ENCODE measurements at places on chromosomes 7 and 10.

- DNase-seq, result no peak
Observed at GRCh38 chr7:12199363-12199762, 11.7 kb upstream of the TMEM106B start.

DNA sequence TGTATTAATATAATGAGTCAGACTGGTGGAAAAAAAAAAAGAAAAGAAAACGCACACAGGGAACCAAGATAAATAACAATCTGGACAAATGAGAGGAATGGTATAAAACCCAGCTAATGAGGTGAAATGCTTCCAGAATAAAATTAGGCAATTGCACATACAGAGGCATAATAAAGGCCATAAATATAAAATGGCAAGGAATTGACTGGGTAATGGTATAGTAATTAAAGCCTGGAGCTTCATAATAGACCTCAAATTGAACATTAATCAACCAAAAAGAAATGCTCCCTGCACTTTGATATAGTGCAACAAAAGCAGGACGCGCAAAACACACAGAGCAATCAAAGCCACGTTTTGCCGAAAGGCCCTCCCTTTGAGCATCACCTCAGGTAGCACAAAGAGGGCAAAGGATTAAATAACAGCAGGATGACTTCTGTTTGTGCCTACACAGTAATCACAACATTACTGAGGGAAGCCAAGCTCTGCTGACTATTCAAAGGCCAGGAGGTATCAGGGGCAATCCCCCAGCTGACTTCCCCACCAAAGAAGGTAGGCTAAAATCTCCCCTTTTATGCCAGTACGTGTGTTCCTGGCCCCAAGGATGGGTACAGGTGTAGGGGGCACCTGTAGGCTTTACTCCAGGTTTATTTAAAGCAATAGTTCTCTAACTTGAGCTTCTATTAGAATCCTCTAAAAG is 343.7 kb downstream of the ELMO1 start:
- DNase-seq, result no peak

DNA sequence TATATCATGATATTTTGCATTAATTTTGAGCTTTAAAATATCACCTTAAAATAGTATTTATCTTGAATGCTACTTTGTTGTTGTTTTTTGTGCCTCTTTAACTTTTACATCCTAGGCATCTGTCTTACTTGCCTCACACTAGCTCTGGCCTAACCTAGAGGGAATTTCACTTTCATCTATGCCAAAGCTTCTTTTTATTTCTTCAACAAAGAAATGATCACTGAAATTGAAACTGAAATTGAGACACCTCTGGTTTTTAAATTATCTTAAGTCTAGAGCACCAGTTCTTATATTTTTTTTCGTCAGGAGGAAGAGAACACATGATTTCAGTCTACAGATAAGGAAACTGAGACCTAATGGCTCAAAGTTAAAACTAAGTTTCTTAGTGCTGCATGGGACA is 3.5 kb upstream of the SCIN start:
- no peak for DNase-seq

DNA sequence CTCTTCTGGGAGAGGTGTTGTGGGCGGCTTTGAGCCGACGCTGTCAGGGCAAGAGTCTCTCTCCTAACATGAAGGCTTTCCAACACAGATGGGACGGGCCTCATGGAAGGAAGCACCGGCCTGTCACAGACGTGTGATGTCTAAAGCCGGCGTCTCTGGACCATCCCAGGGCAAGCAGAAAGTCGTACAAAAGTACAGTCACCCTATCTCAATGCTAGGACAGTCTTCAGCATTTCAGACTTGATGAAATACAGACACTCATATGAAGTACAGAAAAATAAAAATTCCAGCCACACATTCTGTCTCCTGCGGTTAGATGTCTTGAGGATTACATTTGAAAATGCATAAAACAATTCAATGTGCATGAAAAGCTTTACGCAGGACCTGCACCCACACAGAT is 30.6 kb downstream of the CYP2W1 start:
- no peak for DNase-seq

- DNase-seq, result no peak
Observed at GRCh38 chr7:111558991-111559390, 3.3 kb downstream of the IMMP2L start.

DNA sequence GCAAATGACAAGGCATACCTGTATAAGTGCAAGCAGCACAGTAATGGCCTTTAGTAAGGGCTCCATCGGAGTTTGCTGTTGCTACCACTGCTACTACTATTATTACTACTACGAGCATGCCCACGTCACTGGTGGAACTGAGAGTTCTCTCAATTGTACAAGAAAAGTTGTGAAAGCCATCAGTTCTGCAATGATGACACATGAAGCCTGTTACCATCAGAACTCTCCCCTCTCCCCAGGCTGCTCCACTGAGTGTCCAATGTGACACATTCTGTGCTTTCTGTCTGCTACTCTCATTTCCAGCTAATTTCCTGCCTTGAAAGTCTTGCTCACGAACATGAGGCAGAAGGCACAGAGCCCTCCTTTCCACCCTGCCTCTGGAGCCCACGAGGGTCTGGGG is 263.2 kb upstream of the MGMT start:
- no peak for DNase-seq

- no peak for DNase-seq
Observed at GRCh38 chr10:89710753-89711152, 9.4 kb downstream of the KIF20B start.

- no peak for DNase-seq
Observed at GRCh38 chr7:1498370-1499305, 5.6 kb downstream of the INTS1 start.

GRCh38 chr7:64686493-64687184 is 20.7 kb downstream of the ZNF107 start:
- DNase-seq, result no peak

DNA sequence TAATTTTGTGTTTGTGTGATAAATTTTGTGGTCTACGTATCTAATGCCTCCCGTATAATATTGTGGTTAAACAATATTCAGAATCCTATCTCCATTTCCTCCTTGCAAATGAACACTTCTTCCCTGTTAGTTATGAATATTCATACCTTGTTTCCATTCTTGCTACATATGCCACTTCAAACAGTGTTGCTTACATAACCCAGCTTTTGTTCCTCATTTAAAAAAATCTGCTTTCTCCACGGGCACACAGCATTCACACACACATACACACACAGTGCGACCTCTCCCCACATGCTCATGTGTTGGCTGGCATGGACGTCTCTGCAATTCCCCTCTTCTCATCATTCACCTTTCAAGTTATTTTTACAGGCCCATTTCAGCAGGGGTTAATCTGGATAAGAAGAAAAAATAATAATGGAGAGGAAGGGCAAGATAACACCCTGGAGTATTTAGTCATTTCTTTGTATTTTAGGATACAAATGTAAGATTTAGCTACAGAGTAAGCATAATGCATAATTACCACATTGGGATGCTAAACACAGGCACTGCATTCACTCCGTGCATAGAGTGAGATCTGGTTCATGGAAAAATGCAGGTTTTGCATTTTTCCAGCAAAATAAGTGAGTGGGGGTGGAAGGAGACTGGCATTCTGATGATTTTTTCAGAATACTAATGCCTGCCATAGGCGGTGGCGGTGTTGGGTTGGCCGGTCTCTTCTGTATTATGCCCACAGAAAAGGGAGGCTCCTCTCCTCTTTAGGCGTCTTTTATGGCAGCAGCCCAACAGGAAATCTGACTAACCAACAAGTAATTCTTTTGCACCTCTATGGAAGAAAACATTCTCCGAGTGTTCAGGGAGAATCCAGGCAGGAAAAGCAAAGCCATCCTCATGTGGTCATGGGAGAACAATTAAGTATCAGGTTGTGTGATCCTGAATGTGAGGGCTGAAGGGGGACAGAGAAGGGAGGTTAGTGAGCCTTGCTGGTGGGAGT is 31.7 kb upstream of the ELMO1 start:
- no peak for DNase-seq

DNA sequence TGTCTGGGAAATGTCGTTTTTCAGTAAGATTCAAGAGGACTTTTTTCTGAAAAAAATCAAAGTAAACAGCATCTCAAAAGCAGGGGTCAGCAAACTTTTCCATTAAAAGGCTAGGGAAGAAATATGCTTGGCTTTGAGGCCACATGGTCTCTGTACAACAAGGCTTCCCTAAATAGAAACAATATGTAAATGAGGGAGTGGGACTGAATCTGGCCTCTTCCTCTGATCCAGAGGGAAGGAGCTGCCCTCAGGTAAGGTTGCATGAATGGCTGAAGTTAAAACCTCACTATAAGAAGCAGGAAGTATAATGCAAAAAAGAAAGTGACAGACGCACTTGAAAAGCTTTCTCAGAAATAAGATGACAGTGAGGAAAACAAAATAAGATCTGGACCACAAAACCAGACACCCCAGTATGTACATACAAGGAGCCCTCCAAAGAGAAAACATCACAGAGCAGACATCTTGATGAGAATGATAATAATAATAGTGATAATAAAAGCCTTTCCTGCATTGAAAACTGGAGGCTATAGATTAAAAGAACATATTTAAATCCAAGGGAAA is 115.2 kb downstream of the PLXNA4 start:
- no peak for DNase-seq

GRCh38 chr7:104791080-104791479 is 222.9 kb upstream of the KMT2E start:
- no peak for DNase-seq

GRCh38 chr10:88417387-88418030 is 165.6 kb downstream of the RNLS start:
- no peak for DNase-seq

GRCh38 chr7:186516-187113 is 5.8 kb upstream of the FAM20C start:
- no peak for DNase-seq

DNA sequence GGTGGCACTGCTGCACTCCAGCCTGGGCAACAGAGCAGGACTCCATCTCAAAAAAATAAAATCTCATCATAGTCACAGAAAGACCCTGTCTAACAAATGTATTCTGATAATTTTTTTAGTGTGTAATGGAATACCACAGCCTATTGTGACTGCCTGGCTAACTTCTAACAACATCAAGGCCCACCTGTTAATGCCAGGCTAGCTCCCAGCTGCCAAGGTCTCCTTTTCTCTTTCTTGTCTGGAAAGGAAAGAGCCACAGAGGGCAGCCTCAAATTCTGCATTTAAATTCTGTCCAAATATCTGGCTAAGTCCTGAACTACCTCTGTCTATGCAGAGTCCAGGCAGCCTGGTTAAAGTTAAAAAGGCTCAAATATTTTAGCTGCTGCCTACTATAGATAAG is 700.9 kb downstream of the MAGI2 start:
- no peak for DNase-seq

Measured in activated naive CD4-positive, alpha-beta T cell treated with anti-CD3 and anti-CD28 coated beads, Interleukin-2, amount 10 ng/mL, durations not matched to agents 7 days and 5 days (primary cell).